ENCODE measurements at places on chromosomes 2 and 18.

GRCh38 chr2:48694149-48694548 lies 61.4 kb downstream of the LHCGR start:
- DNase-seq: no peak

GRCh38 chr2:240840435-240841060 lies 20.5 kb upstream of the KIF1A start:
- DNase-seq: peak; percentile 57

DNA sequence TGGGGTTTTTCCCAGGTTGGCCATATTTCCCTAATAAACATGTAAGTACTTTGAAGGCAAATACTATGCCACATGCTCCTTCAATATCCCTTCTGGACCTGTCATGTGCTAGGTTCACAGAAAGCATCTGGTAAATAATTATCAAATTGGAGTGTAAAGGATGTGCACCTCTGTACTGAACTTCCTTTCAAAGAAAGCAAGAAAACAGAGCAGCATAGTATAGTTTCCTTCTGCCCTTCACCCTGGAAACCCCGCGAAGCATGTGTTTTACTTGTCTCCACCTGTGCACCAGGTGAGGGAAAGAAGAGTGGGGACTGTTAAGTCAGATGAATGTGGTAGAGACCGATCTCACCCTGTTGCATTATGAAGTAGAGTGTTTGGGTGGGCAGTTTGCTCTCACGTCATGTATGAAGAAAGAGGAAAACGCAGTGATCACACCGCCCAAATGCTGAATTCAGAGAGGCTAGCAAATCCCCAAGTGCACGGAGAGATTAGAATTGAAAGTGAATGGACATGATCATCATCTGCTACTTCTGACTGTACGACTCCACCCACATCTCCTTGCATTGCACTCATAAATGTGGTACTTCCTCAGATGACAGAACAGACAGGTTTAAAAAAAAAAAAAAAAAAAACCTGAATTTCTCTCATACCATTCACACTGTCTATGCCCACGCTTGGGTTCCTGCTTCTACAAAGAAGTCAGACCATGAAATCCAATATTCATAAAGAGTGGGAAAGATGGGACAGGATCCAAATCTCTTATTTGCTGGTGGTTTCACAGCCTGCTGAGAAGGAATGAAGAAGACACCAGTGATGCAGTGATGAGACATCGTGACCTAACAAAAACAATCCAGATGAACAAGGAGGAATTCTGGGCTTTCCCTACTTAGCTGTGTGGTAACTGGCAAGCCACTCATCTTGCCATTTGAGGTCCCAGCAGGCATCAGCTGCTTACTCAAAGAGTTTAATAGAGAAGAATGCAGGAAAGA lies 448.6 kb downstream of the BCL11A start:
- DNase-seq: no peak

DNA sequence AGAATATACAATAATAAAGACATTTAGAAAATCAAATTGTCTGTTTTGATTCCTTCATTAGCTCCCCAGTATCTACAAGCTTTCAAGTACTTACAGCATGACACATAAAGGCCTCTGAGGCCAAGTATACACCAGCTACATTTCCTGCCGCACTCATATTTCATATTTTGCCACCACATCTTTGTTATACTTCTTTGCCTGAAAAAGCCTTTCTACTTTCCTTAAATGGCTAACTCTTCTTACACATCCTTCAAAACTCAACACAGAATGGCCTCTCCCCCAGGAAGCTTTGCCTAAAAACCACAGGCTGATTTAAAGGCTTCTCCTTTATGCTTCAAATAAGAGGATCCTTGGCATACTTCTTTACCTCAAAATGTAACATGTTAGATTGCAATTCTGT lies 4.5 kb downstream of the STK17B start:
- peak; percentile 12 for DNase-seq

- no peak for DNase-seq
Observed at GRCh38 chr2:221346411-221346810, 225.7 kb downstream of the EPHA4 start.

DNA sequence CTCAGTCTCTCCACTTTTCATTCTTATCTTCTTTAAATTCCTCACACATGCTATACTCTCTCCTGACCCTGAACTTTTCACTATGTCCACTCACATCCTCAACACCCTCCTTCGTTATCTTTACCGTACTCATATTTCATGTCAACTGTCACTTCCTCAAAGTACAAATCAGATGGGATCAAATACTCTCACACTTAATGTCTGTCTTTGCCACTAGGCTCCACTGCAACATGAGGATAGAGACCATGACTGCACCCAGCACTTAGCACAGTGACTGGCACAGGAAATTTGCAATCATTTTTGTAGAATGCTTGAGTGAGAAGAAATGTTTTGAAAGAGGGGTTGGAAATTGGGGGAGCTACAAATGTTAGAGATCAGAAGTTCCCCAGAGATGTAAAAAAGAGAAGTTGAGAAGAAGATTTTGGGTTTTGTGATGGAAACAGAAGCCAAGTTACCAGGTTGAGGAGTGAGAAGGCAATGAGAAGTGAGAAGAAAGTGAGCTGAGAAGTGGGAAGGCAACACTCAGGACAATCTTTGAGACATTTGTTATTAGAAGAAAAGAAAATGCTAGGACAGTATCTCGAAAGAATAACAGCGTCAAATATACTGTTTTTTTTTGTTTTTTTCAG lies 87.0 kb downstream of the CCDC141 start:
- no peak for DNase-seq

- DNase-seq: peak; percentile 11
Observed at GRCh38 chr2:53859206-53860181, at the start of gene GPR75. Gene GPR75, minus strand, starts transcription at chr2:53859967. Its CDS starts 5,211 bp downstream, at chr2:53854756.

GRCh38 chr2:60963190-60963589 lies 54.3 kb upstream of the PEX13 start:
- DNase-seq: no peak

DNA sequence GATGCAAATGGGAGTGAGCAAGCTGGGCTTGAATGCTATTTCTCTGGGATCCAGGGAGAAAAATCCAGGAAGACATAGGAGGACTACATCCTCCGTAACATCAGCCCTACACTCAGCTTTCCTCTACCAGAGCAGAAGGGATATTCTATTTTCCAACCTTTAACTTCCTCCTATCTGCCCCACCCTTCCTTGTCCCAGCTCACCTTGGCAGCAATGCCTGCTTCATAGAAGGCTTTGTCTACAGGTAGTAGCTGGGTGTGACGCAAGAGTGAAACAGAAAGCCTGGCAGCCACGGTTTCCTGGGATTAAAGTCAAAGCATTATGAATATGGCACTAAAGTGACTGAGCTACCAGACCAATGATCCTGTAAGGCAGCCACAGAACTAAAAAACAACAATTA lies 3.9 kb downstream of the KRTCAP3 start:
- peak; percentile 66 for DNase-seq

- no peak for DNase-seq
Observed at GRCh38 chr2:120303177-120303576, 42.8 kb upstream of the INHBB start.

GRCh38 chr2:36781907-36782720 lies 85.6 kb downstream of the VIT start:
- DNase-seq: no peak

GRCh38 chr2:161625314-161625919 lies 1.2 kb downstream of the SLC4A10 start:
- no peak for DNase-seq

- no peak for DNase-seq
Observed at GRCh38 chr2:55146263-55146662, 85.8 kb downstream of the CLHC1 start.

DNA sequence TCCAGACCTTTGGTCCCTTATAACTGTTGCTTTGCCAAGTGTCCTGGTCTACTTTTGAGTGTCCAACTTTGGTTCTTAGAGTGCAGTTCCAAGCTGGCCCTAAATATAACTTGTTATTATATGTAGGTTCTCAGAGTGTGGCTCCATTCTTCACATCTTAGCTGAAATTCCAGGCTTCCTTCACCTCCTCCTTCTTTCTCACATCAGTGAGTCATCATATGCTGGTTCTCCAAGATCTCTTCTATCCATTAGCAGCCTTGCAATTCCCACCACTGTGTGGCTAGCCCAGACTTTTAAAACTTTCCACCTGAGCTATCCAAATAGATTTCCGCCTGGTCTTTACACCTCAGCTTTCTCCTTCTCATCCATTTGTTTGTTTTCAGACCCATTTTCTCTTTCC lies 12.6 kb upstream of the CXCR4 start:
- no peak for DNase-seq

DNA sequence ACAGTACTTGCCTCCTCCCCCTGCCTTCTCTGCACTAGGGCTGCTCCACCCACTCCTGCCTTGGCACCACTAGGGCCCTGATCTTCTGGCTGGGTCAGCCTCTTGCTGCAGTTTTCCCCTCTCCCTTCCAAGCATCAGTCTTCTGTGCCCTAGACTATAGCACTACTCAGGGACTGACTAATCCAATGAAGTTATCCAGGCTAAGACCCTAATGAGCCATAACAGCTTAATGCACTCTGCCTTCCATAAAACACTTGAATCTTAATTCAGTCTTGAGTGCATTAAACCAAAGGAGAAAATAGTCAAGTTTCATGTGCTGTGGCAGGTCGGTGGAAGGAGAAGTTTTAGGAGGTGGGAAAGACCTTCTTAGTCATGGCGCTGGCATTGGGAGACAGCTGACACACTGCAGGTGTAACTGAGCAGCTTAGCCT lies 95.7 kb downstream of the BIN1 start:
- DNase-seq: no peak

DNA sequence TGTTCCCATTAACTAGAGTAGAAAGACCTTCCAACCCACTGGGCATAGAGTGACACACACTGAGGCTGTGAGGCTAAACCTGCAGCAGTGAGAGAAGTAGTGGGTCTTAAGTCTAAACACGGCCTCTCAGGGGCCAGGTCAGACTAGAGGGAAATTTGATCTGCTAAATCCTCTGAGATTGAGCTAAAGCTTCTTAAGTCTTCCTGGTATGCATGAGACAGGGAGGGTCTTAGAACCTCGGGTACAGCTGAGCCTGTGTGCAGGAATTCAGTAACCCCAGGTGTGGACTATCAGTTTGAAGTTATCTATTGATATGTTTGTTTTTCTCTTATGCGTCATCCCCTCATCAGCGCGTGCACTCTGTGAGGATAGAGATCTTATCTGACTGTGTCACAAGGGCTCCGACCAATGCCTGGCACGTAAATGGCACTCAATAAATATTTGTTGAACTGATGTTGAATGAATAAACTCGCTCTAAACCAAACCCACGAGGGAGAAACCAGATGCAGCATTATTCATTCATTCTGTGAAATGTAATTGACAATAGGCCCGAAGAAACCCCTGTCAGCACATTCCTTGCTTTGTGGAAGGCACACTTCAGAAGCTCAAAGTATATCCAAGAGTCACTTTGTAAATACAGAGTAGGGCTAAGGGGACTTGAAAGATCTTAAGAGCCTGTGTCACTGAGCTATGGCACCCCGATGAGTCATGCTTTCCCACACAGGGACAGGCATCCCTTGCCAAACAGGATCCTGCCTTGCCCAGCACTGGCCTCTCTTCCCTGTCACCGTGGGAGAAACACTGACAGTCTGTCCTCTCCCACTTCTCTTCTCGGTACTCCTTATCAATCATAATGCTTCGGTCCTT lies 21.7 kb upstream of the RAB10 start:
- DNase-seq: peak; percentile 55

DNA sequence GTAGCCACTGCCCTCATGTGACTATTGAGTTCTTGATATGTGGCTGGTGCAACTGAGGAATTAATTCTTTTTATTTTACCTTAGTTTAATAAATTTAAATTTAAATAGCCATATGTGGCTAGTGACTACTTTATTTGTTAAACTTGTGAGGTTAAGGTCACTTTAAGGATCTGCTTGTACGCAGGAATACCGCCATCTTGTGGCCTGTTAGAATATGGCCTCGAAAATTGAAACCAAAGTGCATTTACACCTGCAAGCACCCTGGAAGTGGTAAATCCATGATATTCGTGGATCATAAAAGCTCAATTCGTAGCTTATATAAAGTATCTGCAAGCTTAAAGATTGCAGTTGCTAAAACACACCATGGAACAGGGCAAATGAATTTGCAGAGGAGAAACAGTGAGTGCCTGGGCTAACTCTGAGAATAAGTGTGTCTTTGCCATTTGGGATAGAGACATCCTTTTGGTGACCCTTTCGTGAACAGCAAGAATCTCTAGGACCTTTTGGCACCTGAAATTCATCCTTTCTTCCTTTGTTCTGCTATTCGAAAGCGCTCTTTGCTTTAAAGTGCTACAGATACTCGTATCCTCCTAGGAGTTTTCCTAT lies 59.9 kb upstream of the REG3A start:
- peak; percentile 41 for DNase-seq

All from RWPE1 (cell line).